ENCODE measurements at places on chromosomes 6 and 20. TPM values are rescaled to one million over a fixed set of nuclear protein-coding genes. Genes with fewer than 3 reads are reported as not detected.

The CPNE5 gene
- total RNA-seq, result 0.26 TPM

The SIRPD gene
- total RNA-seq, result not detected

The SLC22A23 gene
- total RNA-seq, result 0.66 TPM

The AK9 gene
- 0.72 TPM for total RNA-seq

The OLIG3 gene
- total RNA-seq, result not detected

The TSHZ2 gene
- total RNA-seq, result 1.5 TPM

The LY6G6F gene
- not detected for total RNA-seq

The NOTCH4 gene
- 4.7 TPM for total RNA-seq

The DEFB129 gene
- not detected for total RNA-seq

The DNMT3B gene
- total RNA-seq, result 4.1 TPM

The ATP6V1G2 gene
- 0.26 TPM for total RNA-seq

The SPATA25 gene
- 2.6 TPM for total RNA-seq

The PI16 gene
- not detected for total RNA-seq

The PBOV1 gene
- total RNA-seq, result not detected

The ACTL10 gene
- total RNA-seq, result 9.6 TPM

The AIF1 gene
- not detected for total RNA-seq
